ENCODE measurements at places on chromosomes 4 and X. TPM values are rescaled to one million over a fixed set of nuclear protein-coding genes. Genes with fewer than 3 reads are reported as not detected.

The FRMD7 gene
- total RNA-seq, result 0.34 TPM

The GPR173 gene
- 8.5 TPM for total RNA-seq

DNA sequence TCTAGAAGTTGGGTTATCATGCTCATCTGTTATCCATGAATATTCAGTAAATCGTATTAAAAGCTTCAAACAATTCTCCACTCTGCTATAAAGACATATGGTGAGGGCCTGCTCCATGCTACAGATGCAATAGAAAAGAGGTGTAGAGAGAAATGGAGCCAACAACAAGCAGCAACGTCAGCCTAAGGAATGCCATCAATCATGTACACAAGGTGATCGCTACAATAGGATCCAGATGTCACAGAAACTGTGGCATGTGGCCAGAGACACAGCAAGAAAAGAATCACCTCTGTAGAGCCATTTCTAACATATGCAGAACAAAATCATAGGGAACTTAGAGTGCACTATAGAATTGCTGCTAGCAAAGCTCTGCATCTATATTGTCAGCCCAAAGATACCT, 1188.1 kb downstream of the PCDH7 start:
- no peak for DNase-seq

DNA sequence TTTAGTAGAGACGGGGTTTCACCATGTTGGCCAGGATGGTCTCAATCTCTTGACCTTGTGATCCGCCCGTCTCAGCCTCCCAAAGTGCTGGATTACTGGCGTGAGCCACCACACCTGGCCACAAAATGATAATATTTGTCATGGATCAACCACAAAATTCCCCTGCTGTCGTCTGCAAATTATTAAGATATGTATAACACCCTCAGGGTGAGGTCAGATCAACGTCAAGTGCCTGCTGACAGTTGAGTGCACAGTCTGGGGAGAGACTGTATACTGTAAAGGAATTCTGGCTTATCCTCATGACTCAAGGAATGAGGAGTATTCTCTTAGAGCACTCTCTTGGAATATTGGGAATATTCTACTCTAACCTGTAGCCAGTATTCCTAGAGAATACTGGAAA, 11.2 kb downstream of the EPGN start:
- no peak for DNase-seq
